ENCODE measurements at places on chromosomes 11 and 22. TPM values are rescaled to one million over a fixed set of nuclear protein-coding genes. Genes with fewer than 3 reads are reported as not detected.
A peak's percentile ranks its signal among the peaks of the same experiment; 100 is the strongest.

DNA sequence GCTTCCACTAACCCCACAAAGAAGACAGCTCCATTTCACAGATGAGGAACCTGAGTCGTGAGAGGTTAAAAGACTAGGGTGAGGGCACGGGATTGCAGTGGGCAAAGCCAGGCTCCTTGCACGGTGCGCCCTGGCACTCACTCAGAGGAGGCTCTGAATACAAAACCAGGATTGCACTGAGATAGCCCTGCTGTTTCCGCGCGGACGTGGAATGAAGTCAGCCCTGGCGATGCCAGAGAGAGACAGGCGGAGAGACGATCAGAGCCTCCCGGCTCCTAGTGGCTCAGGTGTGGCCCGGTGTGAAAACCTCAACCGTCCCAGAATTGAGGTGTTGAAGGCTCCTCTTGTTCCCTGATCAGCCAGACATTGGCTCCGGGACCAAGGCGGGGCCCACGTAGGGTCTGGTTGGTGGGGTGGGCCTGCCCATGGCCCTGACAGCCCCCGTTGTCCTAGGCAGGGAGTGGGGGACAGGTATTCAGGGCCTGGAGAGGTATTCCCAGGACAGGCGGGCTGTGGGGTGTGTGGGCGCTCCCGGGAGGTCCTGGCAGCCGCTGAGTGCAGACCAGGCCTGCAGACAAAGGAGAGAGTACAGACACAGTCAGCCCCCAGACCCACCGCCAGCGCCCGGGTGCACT is 43.1 kb upstream of the LINC01488 start:
- no peak overlapping the region for H3K27ac ChIP-seq
- H3K4me3 ChIP-seq: no peak overlapping the region
- ATAC-seq: no peak
- H3K27me3 ChIP-seq: peaks cover 10% of the 10 kb centered on the region
- no peaks in the 10 kb centered on the region for H3K4me1 ChIP-seq

The PRDM10 gene
- 16.6 TPM for total RNA-seq

DNA sequence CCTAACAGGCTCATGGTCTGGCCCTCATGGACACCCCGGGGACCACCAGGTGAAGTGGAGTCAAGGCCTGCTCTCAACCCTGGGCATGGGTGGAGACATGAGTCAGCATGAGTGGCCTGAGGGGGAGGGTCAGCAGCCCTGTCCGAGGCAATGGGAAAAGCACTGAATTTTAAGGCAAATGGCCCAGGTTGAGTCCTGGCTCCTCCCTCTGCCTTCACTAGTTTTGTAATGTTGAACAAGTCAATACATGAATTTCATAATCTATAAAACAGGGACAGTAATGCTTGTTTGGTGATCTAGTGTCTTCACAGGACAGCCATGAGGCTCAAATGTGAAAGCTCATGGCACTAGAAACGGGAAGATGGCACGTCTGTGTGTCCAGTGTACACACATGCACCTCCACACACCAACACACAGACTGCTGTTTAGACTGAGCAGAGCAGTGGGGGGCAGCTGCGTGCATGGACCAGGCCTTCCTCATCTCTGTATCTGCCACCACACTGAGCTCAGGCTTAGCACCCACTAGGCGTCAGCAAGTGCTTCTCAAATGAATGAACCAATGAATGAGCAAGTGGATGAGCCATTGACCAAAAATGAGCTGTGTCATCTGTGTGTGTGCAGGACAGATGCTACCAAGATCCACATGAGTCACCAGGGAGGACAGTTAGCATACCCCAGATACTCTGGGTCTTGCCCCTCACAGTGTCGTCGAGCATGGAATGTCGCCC is 63.4 kb downstream of the NRXN2 start:
- no peaks in the 10 kb centered on the region for H3K4me1 ChIP-seq
- no peaks in the 10 kb centered on the region for H3K36me3 ChIP-seq
- peak; percentile 40 for ATAC-seq

DNA sequence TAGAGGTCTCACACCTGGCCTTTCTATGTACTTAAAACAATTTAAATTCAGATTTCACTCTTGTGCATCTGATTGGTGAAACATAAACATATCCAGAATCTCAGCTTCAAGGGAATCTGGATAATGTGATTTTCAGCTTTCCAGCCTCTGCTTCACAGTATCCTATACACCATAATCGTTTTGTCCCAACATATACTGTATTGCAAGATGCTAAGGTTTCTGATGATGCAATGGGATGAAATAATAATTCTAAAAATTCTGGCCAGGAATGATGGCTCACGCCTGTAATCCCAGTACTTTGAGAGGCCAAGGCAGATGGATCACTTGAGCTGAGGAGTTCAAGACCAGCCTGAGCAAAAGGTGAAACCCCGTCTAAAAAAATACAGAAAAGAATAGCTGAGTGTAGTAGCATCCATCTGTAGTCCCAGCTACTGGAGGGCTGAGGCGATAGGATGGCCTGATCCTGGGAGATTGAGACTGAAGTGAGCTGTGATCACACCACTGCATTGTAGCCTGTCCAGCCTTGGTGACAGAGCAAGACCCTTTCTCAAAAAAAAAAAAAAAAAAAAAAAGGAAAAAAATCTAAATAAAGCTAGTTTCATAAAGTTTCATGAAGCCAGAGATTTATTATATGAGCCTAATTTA is 41.0 kb upstream of the CTSC start:
- no peaks in the 10 kb centered on the region for H3K27me3 ChIP-seq
- no peaks in the 10 kb centered on the region for H3K36me3 ChIP-seq
- ATAC-seq: no peak
- no peak overlapping the region for H3K4me3 ChIP-seq
- no peak overlapping the region for H3K27ac ChIP-seq
- no peaks in the 10 kb centered on the region for H3K4me1 ChIP-seq

DNA sequence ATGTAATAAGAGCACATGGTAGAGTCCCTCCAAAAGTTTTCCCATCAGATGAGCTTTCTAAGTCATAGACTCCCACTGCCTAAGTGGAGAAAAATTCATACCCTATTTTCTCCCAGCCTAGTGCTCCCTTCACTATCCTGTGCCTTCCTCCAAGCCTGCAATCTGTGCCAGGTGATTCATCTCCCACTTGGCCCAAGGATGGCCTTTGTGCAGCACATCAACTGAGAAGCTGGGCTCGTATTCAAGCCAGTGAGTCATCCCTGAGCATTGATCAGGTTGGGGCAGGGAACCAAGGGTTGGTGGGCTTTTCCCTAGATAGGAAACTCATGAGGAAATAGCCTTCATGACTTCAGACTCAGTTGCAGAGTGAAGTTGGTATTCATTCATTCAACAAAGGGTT is 64.6 kb downstream of the PANX1 start:
- no peaks in the 10 kb centered on the region for H3K36me3 ChIP-seq
- H3K27ac ChIP-seq: no peak overlapping the region
- H3K4me1 ChIP-seq: no peaks in the 10 kb centered on the region
